ENCODE measurements at places on chromosomes 13 and 19. TPM values are rescaled to one million over a fixed set of nuclear protein-coding genes. Genes with fewer than 3 reads are reported as not detected.

Gene FARP1
- total RNA-seq = 139 TPM

Gene ZNF480
- total RNA-seq = 24.7 TPM

Gene PRMT1
- total RNA-seq = 454 TPM

Gene TMTC4
- 57.1 TPM for total RNA-seq

Gene CD33
- total RNA-seq = not detected

Gene CYP4F2
- total RNA-seq = not detected

Gene NLRP4
- not detected for total RNA-seq

Gene ACER1
- total RNA-seq = not detected

Gene KIR2DL4
- total RNA-seq = not detected

Gene LPAR2
- 115 TPM for total RNA-seq

Gene FSD1
- 53.5 TPM for total RNA-seq

Gene MYH14
- total RNA-seq = 4.0 TPM

Gene ZNF254
- total RNA-seq = 37.6 TPM

Gene OBI1
- 26.1 TPM for total RNA-seq

Gene GJB2
- not detected for total RNA-seq

Gene ARHGEF18
- total RNA-seq = 36.5 TPM

Gene TYROBP
- total RNA-seq = not detected

Gene BEST2
- not detected for total RNA-seq

Gene PVR
- total RNA-seq = 20.4 TPM

Gene B3GNT3
- not detected for total RNA-seq

Gene FXYD3
- 2.8 TPM for total RNA-seq

Gene PTGER1
- total RNA-seq = 0.40 TPM

Gene NCR1
- total RNA-seq = not detected

Gene CA11
- total RNA-seq = 13.0 TPM

Gene GMIP
- 25.1 TPM for total RNA-seq

Gene CBLC
- total RNA-seq = not detected

Gene VAV1
- total RNA-seq = not detected

Gene CYP2S1
- 0.39 TPM for total RNA-seq

All from neural crest cell (in vitro differentiated cells).